Naive thymus-derived CD8-positive, alpha-beta T cell (primary cell): ENCODE measurements at places on chromosomes 1 and 21.
A peak's percentile ranks its signal among the peaks of the same experiment; 100 is the strongest.

GRCh38 chr1:197915862-197916499 lies 1.2 kb upstream of the LHX9 start:
- DNase-seq: no peak

GRCh38 chr1:207031632-207032264 lies 808 bp downstream of the C1orf116 start:
- no peak for DNase-seq

DNA sequence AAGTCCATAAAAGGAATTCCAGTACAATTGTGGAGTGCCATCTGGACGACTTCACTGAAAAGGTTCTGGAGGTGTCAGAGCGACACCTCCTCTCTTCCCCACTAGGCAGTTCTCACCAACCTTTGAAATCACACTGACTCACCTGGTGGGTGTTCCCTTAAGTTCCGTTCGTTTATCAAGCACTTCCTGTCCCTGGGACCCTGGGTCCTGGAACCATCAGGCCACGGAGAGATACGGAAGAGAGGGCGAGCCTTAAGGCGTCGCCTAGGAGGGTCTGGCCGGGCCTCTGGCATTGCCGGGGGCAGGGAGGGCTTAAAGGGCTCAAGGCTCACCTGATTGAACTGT lies 317 bp downstream of the SPAG17 start:
- no peak for DNase-seq

DNA sequence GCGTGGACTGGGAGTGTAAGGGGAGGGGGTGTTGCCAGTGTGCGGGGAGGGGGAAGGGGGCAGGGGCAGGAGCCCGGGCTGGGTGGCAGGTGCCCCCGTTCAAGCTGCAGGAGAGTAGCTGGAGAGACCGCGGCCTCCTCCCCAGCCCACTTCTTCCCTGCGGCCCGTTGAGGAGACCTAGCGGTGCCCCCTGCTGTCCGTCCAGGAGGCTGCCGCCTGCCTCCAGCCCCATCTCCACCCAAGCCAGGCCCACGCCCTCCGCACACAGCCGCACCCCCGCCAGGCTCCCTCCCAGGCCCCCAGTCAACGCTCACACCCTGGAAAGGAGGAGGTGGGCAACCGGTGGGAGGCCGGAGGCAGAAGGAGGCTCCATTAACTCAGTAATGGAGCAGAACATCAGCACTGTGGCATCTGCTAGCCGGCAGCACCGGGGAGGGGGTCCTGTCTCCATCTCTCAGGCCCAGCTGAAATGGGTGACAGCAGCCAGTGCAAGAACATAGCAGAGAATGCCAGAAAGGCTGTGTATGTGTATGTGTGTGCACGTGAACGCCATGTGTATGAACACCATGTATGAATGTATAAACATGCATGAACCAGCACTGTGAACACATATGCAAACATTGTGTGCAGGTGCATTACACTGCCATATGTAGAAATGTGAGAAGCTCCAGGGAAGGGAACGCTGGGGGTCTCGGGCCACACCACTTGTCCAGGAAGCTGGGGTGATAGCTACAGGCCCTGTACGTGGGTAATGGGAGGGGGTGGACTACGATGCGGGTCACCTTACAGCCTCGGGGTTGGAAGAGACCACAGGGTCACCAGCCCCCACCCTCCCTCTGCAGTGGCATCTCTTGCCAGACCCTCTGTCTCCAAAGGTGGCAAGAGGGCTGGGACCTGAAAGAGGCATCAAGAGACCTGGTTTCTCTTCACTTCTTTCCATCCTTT lies 84.6 kb downstream of the SYT2 start:
- peak; percentile 57 for DNase-seq

DNA sequence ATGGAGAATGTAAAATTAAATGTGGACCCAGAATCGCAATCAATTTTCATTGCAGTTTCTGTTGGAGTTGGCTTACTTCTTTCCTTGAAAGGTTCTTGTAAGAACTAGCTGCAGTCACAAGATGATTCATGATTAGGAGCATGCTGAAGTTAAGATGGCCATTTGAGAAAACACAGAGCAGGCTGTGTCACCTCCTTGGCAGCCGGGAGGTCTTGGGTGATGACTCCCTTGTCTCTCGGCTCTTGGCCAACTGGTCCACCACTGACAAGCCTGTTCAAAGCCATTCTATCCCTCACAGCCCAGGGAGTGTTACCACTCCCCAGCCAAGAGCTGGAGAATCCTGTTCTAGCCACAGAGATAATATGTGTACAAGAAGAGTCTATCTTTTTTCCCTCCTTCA lies 40.6 kb downstream of the OPTC start:
- DNase-seq: no peak

- no peak for DNase-seq
Observed at GRCh38 chr1:207024202-207025145, 8.1 kb downstream of the C1orf116 start.

- no peak for DNase-seq
Observed at GRCh38 chr1:22317920-22318243, 133.8 kb upstream of the ZBTB40 start.

DNA sequence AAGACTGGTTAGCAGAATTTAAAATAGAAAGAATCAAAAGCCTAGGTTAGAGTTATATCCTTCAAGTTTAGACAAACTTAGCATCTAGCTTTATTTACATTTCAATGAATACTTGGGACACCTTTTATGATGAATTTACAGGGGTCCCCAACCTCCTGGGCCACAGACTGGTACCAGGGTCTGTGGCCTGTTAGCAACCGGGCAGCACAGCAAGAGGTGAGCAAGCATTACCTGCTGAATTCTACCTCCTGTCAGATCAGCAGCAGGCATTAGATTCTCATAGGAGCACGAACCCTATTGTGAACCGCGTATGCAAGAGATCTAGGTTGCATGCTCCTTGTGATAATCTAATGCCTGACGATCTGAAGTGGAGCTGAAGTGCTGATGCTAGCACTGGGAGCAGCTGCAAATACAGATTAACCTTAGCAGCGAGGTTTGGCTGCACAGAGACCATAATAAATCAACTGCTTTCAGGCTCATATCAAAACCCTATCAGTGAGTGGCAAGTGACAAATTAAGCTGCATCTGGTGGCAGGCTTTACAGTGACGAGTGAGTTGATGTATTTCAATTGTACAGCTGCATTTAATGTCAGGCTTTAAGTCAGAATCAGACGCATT lies 82.0 kb downstream of the UCHL5 start:
- DNase-seq: no peak

DNA sequence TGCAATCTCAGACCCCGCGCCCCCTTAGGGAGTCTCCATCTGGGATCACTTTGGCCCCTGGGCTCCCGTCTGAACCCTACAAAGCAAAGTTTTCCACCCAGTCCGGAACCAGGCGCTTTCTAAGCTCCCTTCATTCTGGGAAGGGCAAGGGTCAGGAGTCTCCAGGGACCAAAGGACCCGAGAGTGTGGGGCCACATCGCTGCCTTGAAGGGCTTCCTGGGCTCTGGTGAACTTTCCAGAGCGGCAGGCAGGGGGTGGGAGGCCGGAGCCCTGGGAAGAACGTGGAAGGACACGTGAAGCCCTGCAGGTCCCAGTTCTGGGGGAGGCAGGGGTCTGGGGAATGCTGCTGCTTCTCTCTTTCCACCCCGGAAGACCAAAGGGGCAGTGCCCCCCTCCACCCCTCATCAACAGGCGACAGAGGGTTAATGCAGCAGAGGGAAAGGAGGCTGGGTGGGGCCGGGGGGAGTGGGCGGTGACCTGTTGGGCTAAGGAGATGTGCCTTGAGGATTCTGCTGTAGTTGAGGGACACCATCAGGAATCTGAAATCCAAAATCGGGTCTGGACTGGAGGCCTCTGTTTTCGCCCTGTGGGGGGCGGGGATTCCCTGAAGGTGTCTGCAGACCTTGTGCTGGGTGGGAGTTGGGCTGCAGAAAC lies 734 bp downstream of the CDK18 start:
- no peak for DNase-seq

DNA sequence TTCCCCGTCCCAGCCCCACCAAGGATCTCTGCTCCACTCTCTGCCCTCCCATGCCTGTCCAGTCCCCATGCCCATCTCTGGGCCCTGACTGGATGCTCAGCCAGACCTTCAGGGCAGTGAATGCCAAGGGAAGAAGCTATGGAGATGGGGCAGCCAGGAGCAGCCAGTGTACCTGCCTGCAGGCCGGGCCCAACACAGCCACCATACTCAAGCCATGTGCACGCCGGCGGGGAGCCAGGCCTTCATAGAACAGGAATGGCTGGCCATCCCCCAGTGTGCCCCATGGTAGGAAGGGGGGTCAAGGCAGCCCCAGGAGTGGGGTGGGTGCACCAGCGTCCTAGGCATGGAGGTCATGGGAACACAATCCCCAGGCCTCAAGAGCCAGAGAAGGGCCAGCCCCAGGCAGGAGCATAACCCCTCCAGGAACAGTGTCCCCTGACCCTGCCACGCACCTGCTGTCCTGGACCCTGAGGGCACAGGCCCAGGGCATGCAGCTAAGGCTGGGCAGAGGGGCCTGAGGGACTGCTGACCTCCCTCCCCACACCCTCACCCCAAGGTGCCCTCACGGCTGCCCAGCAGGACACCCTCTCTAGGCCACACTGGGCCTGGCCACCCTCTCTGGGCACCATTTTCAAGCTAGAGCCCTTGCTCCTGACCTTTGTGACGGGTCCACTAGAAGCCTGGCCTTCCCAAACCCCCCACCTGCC lies 20.3 kb upstream of the ARF1 start:
- no peak for DNase-seq

DNA sequence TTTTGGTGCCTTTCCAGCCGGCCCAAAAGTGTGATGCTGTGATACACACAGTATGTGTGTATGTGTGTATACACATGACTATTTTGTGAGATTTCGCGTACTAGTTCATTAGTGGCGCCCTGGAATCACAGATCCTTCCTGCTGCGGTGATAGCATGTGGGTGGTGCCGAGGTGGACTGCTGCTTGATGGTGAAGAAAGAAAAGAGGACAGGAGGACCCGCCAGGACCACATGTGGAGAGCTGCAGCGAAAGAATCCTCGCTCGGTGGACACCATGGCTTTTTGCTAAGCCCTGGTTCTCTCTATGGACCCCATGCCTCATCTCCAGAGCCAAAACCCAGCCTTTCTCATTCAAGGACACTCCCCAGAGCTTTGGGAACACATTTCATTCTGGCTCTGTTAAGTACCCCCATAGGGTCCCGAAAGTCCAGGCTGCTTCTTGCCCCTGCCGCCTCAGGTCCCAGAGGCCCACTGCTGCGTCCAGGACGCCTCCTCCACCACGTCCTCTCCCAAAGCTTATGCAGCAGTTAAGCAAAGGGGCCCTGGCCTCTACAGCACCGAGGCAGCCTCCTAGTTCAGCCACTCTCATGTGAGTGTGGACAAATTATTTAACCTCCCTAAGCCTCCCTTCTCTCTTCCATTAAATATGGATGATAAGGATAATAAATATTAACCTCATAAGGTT lies 32.8 kb upstream of the COX20 start:
- DNase-seq: no peak
